ENCODE measurements at places on chromosomes 13 and 19. TPM values are rescaled to one million over a fixed set of nuclear protein-coding genes. Genes with fewer than 3 reads are reported as not detected.

SKA3 gene
- 40.7 TPM for total RNA-seq

KLK15 gene
- not detected for total RNA-seq

- no peak for DNase-seq
Measured at GRCh38 chr19:42093505-42093904, 17.5 kb downstream of the ZNF574 start.

ADGRE1 gene
- 6.0 TPM for total RNA-seq

GRCh38 chr19:33819880-33820781, 23.5 kb downstream of the KCTD15 start:
- peak; percentile 84 for DNase-seq

- no peak for DNase-seq
Measured at GRCh38 chr13:106610486-106610885, 42.5 kb upstream of the ARGLU1 start.

SHISA7 gene
- not detected for total RNA-seq

- DNase-seq = no peak
Measured at GRCh38 chr13:32838945-32839344, 177.3 kb upstream of the KL start.

- peak; percentile 81 for DNase-seq
Measured at GRCh38 chr19:15551293-15552004, 43.1 kb downstream of the CYP4F22 start.

PTOV1 gene
- total RNA-seq = 104 TPM

GRCh38 chr13:113445791-113446487, 7.3 kb downstream of the ADPRHL1 start:
- no peak for DNase-seq

- DNase-seq = no peak
Measured at GRCh38 chr13:108850691-108851090, 221.3 kb downstream of the MYO16 start.

ARRDC2 gene
- total RNA-seq = 13.5 TPM

- no peak for DNase-seq
Measured at GRCh38 chr19:31185261-31185660, 164.0 kb downstream of the TSHZ3 start.

ZNF540 gene
- 0.67 TPM for total RNA-seq

NUMBL gene
- 11.6 TPM for total RNA-seq

DNA sequence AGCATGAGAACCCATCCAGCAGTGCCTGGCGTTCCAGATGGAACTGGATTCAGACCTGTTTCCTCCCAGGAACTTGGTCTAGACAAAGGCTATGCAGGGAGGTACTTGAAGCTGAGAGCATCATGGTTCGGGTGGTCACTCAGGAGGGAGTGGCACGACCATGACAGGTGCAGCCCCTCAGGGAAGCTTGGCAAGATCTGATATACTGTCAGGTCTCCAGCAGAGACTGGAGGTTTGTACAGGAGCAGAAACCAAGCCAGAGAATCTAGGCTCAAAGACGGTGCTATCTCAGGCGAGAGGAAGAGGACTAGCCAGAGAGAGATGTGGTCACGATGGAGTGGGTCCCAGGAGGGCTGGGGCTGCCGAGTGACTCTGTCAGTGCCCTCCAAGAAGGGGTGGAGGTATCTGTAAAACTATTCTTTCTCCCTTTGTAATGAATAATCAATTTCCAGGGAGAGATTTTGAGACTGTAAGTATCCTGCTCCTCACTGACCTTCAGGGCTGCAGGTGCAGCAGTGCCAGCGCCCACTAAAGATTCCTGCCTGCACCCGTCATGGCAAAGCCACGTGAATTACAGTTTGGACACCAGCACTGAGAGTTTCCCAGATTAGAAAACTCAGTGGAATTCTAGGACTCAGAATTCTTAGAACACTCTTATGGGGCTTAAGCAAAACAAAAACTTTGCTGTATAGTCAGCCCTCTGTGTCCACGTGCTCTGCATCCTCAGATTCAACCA, 10.2 kb upstream of the DCUN1D2 start:
- no peak for DNase-seq

DNA sequence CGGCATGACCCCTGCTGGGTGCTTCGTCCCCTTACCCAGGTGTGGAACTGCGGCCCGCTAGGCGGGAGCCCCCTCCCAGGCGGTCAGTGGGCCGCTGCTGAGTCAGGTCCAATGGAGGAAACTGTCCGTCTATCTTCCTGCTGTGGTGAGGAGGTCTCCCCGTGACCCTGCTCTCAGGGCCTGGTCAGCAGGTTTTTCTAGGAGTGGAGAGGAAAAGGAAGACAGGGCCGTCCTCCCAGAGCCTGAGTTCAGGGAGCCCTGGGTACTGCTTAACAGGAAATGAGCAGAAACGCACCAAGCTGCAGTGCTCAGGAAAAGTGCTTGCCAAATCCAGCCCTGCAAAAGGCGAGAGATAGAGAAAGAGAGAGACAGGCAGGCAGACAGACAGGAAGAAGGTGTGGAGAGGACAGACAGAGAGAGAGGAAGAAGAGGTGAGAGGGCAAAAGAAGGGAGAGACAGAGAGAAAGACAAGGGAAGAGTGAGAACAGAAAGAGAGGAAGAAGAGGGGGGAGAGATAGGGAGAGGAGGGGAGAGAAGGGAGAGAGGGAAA, 10.3 kb downstream of the SH3GL1 start:
- no peak for DNase-seq

SYNGR4 gene
- 0.25 TPM for total RNA-seq

ZSCAN1 gene
- total RNA-seq = not detected

GRCh38 chr13:94478913-94479312, 569 bp downstream of the DCT start:
- no peak for DNase-seq

KLF1 gene
- total RNA-seq = 0.18 TPM

DNA sequence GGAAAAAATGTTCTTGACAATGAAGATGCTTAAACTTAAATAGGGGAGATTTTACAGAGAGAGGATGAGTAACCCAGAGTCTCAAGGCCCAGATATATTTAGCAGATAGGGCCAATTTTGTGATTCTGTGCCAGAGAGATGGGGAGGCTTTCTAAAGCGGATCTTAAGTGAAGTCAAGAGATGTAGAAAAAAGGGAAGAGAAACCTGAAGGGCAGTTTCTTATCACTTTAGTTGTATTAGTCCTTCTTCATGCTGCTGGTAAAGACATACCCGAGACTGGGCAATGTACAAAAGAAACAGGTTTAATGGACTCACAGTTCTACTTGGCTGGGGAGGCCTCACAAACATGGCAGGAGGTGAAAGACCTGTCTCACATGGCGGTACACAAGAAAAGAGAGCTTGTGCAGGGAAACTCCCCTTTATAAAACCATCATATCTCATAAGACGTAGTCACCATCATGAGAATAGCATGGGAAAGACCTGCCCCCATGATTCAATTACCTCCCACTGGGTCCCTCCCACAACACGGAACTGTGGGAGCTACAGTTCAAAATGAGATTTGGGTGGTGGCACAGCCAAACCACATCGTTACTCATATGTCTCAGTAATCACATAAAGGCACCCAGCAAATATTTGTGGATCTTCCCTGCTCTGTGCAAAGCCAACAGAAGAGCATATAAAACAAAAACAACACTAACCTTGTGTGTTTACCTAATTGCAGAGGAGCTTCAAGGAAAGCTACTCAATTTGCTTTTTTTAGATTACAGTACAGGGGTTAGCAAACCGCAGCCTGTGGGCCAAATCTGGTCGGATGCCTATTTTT, 102.6 kb upstream of the MYCBP2 start:
- peak; percentile 74 for DNase-seq

SOX1 gene
- not detected for total RNA-seq
